ENCODE measurements at places on chromosomes 1 and 21.
A peak's percentile ranks its signal among the peaks of the same experiment; 100 is the strongest.

DNA sequence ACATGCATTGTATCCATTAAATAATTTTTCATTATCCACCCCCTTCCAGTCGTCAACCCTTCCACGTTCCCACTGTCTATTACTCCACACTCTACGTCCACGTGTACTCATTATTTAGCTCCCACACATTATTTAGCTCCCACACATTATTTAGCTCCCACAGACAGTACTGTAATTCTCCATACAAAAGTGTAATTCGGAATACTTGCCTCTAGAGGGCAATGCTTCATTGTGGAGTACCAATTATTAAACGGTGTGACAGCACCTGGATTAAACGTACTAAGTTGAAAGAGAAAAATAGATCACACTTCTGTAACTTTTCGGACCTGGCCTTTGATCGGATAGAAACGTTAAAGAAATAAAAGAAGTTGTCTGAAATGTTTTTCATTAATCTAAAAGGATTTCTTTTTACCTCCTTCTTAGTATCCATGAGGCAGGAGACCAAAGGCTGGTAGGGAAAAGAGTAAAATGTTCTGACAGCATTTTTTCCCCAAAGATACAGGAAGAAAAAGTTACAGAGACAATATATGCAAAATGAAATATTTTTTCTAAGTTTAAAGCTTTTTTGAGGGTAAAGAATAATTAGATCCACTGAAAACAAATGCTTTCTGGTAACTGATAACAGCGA, 99.2 kb downstream of the LHX8 start:
- DNase-seq = no peak

DNA sequence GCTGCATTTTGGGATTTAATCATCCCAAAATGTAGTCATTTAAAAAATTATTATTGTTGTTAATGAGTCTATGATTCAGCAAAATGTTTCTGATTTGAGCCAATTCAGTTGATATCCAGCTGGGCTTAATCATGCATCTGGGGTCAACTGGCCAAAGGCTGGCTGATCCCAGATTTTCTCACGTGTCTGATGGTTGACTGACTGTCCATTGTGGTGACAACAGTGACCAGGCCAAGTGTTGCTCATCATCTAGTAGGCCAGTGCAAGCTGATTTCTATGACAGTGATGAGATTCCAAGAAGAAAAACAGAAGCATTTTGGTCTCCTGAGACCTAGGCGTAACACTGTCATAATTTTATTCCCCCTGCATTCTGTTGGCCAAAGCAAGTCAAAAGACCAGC, 80.1 kb upstream of the ZC3H11B start:
- peak; percentile 39 for DNase-seq

DNA sequence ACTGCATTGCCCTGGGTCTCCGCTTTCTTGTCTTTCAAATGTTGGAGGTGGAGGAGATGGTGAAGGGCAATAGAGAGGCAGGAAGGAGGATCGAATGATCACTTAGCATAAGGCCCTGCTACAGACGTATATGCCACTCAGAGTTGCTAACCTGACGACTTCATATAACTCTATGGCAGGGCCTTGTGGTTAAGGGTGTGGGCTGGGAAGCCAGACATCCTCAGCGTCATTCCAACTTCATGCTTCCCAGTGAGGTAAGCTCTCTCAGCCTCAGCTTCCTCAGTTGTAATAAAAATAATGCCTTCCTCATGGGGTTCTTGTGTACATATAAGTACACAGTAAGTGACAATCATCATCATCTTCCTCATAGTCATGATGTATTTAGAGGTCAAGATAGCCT, 54.6 kb downstream of the CASQ2 start:
- no peak for DNase-seq

DNA sequence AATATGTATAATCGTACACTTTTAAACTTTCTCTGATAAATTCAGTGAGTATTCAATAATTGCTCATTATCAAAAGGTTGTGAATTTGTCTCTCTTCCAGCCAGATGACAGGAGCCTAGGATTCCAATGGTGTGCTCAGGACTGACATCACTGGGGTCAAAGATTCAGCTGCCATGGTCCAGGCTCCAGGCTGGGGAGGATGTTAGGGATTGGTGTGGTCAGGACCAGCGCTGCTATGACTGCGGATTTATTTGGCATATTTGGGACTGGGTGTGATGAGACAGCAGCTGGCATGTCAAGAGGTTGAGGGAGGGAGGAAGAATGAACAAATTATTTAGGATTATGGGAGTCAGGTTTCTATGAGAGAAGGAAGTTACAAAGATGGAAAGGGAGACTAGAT, 48.2 kb upstream of the ABCA4 start:
- DNase-seq = peak; percentile 62

- no peak for DNase-seq
These were observed 80.3 kb downstream of the DIRAS3 start for GRCh38 chr1:67970088-67970487.

- DNase-seq = peak; percentile 29
These were observed 83.4 kb downstream of the ASH1L start for GRCh38 chr1:155479205-155479604.

All from MG63 (cell line).